ENCODE measurements at places on chromosomes 3 and 15. TPM values are rescaled to one million over a fixed set of nuclear protein-coding genes. Genes with fewer than 3 reads are reported as not detected.
A peak's percentile ranks its signal among the peaks of the same experiment; 100 is the strongest.

GRCh38 chr3:45844616-45845015, 2.7 kb upstream of the LZTFL1 start:
- no peak for DNase-seq

The CAMK1 gene
- total RNA-seq: 16.4 TPM

DNA sequence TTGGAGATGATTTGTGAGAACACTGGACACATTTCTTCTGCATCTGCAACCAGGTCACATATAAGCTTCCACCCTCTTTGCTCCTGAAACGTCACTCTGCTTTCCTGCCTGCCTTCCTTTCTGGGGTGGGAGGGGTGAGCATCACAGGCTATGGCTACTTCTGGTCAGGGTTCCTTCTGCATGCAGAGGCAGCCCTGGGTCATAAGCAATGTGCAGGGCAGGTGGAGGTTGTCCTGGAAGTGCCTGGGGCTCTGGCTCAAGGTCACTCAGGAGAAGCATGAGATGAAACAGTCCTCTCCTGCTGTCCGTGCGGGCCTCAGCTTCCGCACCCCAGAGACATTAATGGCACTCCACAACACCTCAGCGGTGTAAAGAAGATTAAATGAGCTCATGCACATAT, 15.1 kb downstream of the SLC6A20 start:
- DNase-seq: no peak

DNA sequence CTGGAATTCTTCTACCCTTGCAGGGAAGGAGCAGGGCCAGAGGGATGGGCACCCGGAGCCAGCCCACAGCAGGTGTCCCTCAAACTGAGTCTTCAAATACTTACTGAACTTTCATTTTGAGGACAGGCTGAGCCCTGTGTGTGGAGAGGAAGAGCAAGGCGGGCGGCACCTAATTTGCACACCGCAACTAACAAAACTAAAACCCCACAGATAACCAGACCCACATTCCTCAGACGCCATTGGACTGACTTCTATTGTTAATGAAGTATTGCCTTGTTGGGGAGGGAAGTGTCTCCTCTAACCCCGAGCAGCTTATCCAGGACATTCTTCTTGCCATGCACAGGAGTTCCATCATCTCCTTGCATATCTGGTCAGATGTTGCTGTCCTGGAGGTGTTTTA, 105.2 kb upstream of the NR2E3 start:
- no peak for DNase-seq

DNA sequence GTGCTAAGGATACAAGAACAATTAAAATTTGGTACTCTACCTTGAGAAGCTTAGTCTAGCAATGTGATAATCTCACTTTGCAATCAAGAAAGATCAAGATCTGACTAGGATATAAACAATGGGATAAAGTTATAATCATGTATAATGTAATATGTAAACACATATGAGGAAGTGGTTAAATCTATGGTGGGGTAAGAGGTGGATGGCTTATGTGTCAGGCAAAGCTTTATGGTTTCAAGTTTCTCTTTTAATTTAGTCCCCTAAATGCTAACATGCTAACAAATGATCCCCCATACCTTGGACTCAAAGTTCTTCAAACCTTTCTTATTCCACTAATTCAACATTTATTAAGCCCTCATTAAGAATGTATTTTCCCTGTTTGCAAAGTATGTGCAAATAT, 2.5 kb downstream of the RSL24D1 start:
- DNase-seq: no peak

DNA sequence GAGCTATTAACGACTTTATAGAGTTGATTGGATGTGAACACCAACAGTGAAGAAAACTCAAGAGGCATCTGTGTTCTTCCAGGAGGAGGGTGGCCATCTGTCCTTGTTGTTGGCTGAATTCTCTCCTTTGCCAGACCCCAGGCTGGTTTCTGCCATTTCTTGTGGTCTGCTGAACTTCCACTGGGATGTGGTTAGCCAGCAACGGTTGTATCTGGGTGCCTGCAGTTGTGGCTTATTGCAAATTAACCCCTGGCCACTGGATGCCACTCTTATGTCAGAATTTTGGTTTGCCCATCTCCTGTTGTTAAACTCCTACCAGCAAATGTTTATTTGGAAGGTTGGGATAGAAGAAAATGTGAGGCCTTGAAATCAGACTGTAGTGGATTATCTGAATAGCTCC, 163.6 kb upstream of the TBC1D5 start:
- DNase-seq: no peak

The FAN1 gene
- 25.0 TPM for total RNA-seq

GRCh38 chr15:97085731-97086130, 755.2 kb downstream of the NR2F2 start:
- DNase-seq: no peak

The TGM5 gene
- total RNA-seq: 13.7 TPM

The BCL2A1 gene
- total RNA-seq: 5.1 TPM

- DNase-seq: no peak
Observed at GRCh38 chr15:80507131-80507530, 102.9 kb downstream of the ARNT2 start.

The CHRM5 gene
- 4.6 TPM for total RNA-seq

GRCh38 chr3:33269385-33269784, 7.9 kb upstream of the FBXL2 start:
- no peak for DNase-seq

- DNase-seq: no peak
Observed at GRCh38 chr15:60223176-60223575, 174.6 kb downstream of the ANXA2 start.

DNA sequence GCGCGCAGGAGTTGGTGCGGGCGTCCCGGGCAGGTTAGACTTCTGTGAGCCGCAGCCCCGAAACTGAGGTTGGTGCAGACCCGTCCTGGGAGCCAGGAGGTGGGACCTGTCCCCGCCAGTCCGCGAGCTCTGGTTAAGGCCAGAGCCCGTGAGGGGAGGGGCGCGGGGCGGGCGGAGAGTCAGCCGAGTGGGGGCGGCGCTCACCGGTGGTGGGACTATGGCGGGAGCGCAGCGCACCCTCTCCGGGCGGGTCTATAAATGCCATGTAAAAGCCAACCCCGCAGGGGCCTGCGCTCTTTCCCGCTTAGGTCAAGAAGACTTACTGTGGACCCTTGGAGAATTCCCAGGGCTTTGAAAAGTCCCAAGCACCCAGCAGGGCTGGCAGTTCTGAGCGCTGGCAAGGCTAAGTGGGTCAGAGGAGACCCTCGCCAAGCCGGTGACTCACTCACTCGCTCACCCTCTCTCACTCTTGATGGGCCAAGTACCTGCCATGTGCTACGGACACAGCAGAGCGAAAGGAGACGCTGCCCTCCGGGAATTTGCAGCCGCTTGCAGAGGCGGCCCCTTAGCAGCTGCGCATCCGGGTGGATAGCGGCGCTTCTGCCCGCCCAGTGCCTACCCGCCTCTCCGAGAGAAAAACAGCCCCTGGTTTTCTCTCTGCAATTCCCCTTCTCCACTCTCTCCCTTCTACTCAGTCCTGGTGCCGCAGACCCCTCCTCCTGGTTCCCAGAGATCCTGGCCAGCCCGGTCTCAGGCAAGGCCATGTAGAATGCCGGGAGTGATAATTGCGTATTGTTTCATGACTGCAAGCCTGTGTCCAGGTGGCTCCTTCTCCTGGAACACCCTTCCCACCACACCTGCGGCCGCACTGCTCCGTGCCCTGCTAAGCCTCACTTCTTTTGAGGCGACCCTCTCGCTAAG, at the start of gene ALDH1L1:
Gene ALDH1L1, minus strand, starts transcription at position 110 of the 921 bp plus-strand sequence. CDS start 19,607 bp downstream, outside the sequence.
- peak; percentile 71 for DNase-seq

The PEX5L gene
- 3.9 TPM for total RNA-seq

GRCh38 chr3:192207239-192207638, 520.1 kb downstream of the FGF12 start:
- no peak for DNase-seq
